KG1 (cell line): ENCODE measurements at places on chromosomes 1 and 21.

- DNase-seq = no peak
These were observed 5.0 kb upstream of the SHCBP1L start for GRCh38 chr1:182957902-182958395.

- DNase-seq = no peak
These were observed 149.3 kb upstream of the KIAA0040 start for GRCh38 chr1:175341631-175342429.

DNA sequence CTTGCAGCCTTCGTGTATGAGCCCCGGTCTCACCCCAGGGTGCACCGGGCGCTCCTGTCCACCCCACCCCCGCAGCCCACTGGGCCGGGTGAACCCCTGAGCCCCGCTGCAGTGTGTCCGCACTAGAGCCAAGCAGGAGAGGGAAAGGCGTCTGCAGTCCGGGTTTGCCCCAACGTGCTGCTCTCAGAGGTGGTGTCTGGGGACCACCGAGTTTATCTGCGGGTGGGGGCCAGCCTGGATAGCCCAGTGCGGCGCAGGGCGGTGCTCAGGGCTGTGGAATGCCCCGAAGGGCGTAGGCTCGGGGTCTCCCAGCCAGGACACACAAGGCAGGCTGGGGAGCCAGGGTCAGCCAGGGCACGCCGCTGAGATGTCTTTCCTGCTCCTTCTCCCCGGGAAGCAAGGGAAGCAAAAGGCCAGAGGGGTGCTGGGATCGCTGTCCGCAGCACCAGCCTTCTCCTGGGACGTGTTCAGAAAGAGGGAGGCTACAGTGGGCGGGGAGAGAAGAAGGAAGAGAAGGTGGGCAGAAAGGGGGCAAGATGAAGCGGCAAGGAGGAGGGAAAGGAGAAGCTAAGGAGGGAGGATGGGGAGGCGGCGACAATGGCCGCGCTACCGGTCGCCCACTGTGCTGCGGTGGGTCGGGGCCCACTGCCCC, 56.6 kb downstream of the MAB21L3 start:
- DNase-seq = no peak

DNA sequence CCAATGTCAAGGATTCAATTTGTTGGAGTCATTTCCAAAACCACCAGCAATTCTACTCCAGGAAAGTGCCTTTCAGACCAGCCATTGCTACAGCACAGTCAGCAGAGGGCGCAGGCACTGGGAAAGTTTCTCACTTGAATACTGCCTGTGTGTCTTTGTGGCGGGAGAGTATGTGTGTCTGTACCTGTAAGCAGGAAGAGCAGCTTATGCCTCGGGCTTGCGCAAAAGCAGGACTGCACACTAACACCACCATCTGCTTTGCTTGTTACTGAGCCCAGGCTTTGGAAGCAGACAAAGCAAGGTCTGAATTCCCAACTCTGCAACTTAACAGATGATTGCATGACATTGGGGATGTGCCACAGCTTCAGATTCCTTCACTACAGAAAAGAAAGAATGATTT, 7.0 kb upstream of the CTSE start:
- DNase-seq = peak; percentile 32
